ENCODE measurements at places on chromosomes 7 and 10. TPM values are rescaled to one million over a fixed set of nuclear protein-coding genes. Genes with fewer than 3 reads are reported as not detected.

The CYP3A7 gene
- not detected for total RNA-seq

The SPDYE6 gene
- total RNA-seq, result not detected

The OR2A42 gene
- total RNA-seq, result not detected

The UNCX gene
- not detected for total RNA-seq

The PITRM1 gene
- 54.2 TPM for total RNA-seq

The SPOCK2 gene
- 14.2 TPM for total RNA-seq

The CLRN3 gene
- not detected for total RNA-seq

The PROSER2 gene
- total RNA-seq, result 39.5 TPM

The FGF8 gene
- total RNA-seq, result not detected

The SLC37A3 gene
- 75.4 TPM for total RNA-seq

The HMX2 gene
- not detected for total RNA-seq

The LLCFC1 gene
- total RNA-seq, result not detected

Data from tracheal epithelial cell (primary cell).